Stimulated activated CD8-positive, alpha-beta memory T cell treated with anti-CD3 and anti-CD28 coated beads, Interleukin-4, amount 100 ng/mL, for 4 hours (primary cell): ENCODE measurements at places on chromosomes 4 and X.

DNA sequence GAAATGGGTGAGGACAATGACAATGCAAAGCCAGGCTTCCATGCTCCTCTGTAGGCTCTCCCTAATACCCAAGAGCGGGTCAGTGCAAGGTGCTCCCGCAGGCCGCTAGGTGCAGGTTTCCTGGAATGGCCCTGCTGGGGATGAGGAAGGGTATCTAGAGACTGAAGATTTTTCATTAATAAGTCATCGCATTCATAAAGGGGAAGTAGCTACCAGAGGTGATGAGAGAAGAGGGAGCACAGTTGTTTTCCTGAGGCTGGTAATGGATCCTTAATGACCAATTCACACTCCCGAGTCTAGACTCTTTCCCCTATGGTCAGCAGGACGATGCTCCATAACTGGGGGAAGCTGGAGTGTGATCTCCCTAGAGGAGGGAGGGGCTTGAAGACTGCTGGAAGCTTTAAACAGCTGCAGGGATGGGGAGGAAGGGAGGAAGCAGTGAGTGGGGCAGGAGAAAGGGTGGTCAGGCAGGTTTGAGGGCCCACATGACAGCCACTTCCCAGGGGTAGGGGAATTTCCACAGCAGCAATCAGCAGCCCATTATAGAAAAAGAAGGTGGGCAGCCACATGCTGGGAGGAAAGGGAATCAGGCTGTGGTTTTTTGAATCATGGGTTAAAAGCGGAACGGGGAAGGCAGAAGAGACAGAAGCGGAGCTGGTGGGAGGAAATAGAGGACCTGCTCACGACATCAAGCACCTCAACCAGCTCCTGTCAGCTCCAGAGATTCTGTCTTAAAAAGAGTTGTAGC, 10.2 kb upstream of the ATP6AP2 start:
- DNase-seq: no peak

GRCh38 chrX:124348182-124348581, 1.8 kb downstream of the SH2D1A start:
- DNase-seq: no peak

GRCh38 chrX:129496625-129497024, 26.7 kb downstream of the SMARCA1 start:
- DNase-seq: no peak

GRCh38 chrX:46561824-46562657, 11.5 kb upstream of the CHST7 start:
- no peak for DNase-seq

DNA sequence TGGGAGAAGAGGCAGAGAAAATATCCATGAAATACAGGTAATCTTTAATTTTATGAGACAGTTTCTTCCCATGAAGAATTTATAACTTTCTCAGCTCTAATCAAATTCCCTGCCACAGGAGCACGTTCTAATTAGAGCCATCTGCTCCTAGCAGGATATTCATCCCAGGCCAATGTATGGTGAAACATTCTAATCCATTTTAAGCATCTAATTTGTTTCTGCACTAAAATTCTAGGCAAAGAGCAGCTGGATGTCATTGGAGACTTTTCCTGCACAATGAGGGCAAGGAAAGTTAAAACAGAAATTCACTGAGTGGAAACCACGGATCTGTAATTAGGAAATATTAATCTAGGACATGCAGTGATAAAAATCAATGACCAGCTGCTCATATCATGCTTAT, 107.7 kb upstream of the ZFP42 start:
- DNase-seq: no peak

GRCh38 chrX:40544343-40545266, 36.2 kb upstream of the ATP6AP2 start:
- no peak for DNase-seq

GRCh38 chrX:55161581-55161980, 58.6 kb upstream of the PAGE5 start:
- no peak for DNase-seq

GRCh38 chr4:138761638-138762220, 253.9 kb upstream of the NOCT start:
- no peak for DNase-seq

GRCh38 chr4:6182376-6183280, 17.7 kb downstream of the JAKMIP1 start:
- no peak for DNase-seq

DNA sequence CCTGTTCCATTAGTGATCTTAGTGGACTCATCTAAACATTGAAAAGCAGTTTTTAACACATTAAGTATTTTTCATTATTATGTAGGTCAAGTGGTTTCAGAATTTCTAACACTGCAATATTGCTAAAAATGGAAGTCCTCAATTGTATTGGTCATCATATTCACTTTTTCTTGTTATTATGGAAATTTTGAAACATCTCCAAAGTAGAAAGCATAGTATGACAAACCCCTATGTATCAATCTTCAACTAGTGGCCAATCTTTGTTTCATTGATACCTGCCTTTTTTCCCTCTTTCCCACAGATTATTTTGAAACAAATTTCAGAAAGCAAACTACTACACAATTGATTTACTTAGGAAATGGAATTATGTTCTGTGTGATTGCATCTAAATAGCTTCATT, 14.5 kb upstream of the ABCG2 start:
- DNase-seq: no peak

- DNase-seq: no peak
These were observed 8.0 kb upstream of the ODAPH start for GRCh38 chr4:75547647-75548387.

- DNase-seq: no peak
These were observed 53.2 kb downstream of the MAGED4B start for GRCh38 chrX:52015794-52016193.

- no peak for DNase-seq
These were observed 12.3 kb upstream of the SPARCL1 start for GRCh38 chr4:87541521-87541920.

DNA sequence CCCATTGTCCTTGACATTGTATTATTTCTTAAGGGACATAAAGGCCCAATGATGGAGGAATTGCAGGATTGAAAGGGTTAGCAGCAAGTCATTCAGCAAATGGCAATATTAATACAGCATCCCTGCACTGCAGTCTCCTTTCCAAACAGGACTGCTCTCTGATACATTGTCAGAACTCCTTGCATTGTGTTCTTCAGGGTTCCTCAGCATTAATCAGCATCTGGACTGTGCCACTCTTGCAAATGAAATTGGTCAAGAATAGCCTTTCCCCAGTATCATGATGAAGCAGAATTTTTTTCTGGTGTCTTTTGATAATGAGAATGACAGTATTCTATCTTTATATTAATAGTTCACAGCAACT, 272.6 kb upstream of the HAND2 start:
- no peak for DNase-seq

- no peak for DNase-seq
These were observed 243.8 kb downstream of the THOC2 start for GRCh38 chrX:123489011-123489410.

- no peak for DNase-seq
These were observed 8.6 kb downstream of the USP11 start for GRCh38 chrX:47241201-47242011.

DNA sequence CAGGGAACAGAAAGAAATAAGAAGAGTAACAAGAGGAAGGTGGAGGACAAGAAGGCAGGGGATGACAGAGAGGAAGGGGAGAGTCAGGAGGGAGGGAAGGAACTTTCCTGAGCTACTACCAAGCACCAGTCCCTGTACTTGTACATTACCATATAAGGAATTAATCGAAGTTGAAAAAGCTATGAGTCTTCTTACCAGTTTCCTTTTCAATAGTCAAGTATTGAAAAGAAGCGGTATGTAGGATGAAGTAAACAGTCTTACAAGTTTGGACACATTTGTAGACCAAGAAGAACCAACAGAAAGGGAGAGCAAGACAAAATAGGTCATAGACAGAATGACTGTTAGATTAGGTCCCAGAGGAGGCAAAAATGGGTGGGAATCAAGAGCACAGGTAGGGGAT, 629.7 kb upstream of the DIPK2B start:
- no peak for DNase-seq

DNA sequence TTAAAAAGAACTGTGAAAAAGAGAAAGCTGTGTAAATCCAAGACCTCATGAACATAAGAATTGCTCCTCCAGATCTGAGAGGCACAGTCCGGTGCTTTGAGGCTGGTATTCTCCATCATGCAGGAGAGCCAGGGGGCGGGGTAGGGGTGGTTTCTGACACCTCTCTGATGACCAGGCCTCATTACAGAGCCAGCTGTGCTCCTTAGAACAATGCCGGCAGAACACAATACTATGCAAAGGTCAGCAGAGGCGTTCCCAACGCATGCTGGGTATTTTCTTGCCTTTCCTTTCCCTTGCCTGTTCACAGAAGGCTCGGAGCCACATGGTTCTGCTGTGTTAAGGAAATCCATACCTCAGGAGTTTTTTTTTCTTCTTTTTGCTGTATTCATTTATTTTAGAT, 91.2 kb upstream of the SOD3 start:
- DNase-seq: no peak

DNA sequence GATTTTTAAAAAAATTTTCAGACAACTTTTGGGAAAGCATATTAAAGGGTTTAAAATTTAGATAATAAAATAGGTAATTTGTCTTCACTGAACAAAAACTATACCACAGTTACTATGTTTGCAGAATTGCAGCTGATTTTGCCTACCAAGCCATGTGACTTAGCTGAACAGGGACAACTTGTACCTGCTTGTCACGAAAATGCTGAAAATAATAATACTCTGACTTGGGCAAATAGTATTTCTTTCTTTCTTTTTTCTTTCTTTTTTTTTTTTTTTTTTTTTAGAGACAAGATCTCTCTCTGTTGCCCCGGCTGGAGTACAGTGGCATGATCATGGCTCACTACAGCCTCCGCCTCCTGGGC, 225.2 kb upstream of the PPP1R2C start:
- no peak for DNase-seq

- no peak for DNase-seq
These were observed 3.7 kb downstream of the C4orf54 start for GRCh38 chr4:99653916-99654315.

DNA sequence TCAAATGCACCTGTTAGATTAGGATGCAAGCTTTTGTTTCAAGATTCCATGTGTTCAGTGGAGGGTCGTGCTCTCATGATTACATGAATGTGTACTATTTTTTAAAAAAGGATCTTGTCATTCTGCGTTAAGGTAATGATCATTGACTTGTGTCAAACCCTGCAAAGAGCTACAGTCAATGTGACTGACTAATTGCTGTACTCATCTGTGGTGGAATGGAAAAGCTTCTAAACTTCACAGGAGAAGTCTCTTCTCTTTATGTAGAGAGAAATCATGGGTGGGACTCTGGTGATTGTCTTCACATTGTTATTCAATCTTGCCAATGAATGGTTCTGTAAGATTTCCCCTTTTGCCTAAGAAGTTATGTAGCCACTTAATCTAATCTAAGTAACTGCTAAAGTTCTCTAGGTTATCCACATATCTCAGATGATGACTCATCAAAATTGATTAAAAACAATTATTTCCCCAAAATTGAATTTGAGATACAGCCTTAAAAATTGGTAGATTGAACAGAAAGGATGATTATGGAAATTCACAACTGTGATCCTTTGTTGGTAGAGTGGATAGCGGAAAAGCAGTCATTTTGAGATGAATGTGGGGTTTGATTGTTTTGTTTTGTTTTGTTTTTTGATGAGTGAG, 6.7 kb downstream of the MAGEE1 start:
- DNase-seq: no peak
